ENCODE measurements at places on chromosomes 4 and X.

DNA sequence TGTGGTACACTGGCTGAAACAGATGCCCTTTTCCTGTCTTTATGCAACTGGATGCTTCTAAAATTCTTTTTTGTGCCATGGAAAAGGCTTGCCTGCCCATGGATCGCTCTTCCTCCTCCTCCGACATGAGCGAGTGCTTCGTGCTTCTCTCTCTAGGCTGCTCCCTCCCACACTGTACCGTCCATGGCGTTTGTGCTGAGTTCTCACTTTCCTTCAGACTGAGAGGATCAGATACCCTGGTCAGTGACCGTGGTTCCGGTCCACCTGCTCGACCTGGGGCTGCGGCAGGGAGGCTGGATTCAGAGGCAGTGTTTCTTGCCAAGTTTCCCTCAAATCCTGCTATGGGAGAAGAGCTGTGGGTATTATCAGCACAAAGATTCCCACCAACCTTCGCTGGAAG is 10.2 kb upstream of the CLDN24 start:
- no peak for DNase-seq

DNA sequence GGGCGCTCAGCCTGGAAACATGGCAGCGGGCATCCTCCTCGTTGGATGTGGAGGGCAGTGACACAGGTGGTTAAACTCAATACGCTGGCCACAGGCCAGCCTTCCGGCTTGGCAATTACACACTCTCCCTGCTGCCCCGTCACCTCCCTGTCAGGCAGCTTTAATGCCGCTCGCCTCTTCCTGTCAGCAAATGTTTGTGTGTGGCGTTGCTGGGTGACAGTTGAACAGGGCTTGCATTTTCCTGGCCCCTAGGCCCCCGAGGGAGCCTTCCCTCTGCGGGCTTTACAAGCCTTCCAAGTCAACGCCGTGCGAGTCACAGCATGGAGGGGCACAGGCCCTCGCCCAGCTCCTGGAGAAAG is 620.0 kb downstream of the BCOR start:
- DNase-seq: no peak

- no peak for DNase-seq
These were observed 307.0 kb upstream of the CPEB2 start for GRCh38 chr4:14695095-14695845.

GRCh38 chrX:1248331-1249061 is 20.1 kb upstream of the CSF2RA start:
- no peak for DNase-seq

DNA sequence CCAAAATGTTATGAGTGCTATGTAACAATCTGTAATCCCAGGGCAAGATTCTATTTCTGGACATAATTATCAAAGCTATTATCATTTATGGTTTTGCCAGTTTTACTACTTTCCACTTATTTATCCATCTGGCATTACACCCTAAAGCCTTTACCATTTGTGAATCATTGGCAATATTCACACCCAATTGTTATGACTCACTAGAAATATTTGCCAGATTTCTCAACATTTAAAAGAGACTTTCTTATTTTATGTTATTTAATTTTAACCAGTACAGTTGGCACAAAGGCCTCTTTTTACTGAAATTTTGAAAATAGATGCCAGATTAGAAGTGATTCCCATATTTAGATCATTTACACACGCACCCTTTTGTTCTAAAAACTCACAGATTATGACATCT is 242.7 kb upstream of the WDFY3 start:
- no peak for DNase-seq

DNA sequence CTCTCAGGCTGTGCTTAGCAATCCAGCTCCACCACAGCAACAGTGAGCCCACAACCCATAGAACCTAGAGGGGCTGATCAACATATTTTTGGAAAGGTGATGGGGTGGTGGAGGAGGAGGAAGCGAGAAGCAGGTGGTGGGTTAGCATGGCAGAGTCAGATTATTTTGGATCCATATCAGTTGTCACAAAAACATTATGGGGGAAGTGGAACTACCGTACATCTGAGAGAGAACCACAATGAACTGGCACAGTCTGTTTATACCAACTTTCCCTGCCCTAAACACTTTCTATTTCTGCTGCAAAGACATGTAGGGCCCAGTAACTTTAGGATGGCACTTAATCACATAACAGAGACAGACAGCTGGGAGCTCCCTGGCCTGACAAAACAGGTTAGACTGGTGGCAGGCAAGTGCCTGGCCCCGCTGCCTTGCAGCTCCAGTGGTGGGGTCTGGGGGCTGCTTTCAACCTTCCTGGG is 4.3 kb downstream of the SLC9A7 start:
- DNase-seq: no peak

- no peak for DNase-seq
These were observed 34.4 kb upstream of the SLC34A2 start for GRCh38 chr4:25621027-25621930.

DNA sequence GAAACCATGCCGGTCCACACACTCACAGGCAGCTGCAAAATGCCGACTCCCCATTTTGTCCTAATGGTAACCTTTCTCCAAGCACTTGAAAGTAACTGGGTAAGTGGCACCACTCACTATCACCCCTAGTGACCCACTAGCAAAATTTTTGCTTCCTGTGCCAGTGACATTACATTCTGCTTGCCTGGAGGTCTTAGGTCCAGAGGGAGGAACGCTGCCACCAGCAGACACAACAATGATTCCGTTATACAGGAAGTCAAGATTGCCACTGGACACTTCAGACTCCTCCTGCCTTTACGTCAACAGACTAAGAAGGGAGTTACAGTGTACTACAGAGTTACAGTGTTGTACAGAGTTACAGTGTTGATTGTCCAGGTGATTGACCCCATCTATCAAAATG is 11.8 kb upstream of the TMEM192 start:
- no peak for DNase-seq

- no peak for DNase-seq
These were observed 139.1 kb downstream of the VEGFC start for GRCh38 chr4:176653401-176654220.

DNA sequence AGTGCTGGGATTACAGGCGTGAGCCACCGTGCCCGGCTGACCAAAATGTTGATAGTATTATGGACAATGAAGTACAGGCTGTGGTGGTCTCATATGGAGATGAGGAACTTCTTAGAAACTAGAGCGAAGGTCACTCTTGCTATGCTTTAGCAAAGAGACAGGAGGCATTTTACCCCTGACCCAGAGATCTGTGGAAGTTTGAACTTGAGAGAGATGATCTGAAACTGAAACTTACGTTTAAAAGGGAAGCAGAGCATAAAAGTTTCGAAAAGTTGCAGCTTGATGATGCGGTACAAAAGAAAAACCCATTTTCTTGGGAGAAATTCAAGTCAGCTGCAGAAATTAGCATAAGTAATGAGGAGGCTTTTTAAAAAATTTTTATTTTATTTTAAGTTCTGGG is 8.5 kb upstream of the CTAG2 start:
- no peak for DNase-seq

- DNase-seq: no peak
These were observed 516.2 kb upstream of the GALNT7 start for GRCh38 chr4:172652369-172652768.

DNA sequence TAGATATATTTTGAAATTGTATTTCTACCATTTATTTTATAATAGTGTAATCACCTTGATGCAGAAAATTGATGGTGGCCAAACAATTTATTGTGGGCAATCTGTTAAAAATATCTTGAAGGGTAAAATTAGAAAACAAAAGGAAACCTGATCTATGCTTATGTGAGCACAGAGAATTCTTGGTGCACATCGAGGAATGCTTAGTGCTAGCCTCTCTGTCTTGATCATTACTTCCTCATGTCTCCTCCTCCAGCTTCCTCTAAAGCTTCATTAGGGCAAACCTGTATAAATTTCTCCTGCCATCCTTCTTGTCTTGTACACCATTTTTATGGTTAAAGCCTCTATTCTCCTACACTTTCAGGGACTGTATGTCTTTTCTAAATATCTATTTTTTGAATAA is 725.8 kb downstream of the RAPGEF2 start:
- DNase-seq: no peak

- no peak for DNase-seq
These were observed 7.0 kb upstream of the ATP6AP2 start for GRCh38 chrX:40573763-40574162.

GRCh38 chrX:11329021-11329420 is 35.8 kb downstream of the AMELX start:
- DNase-seq: no peak

- DNase-seq: no peak
These were observed 2.9 kb downstream of the SGCB start for GRCh38 chr4:52035190-52035589.

- no peak for DNase-seq
These were observed 2342.1 kb downstream of the PCDH7 start for GRCh38 chr4:33062155-33062806.

- DNase-seq: no peak
These were observed 9.9 kb downstream of the CFAP99 start for GRCh38 chr4:2428496-2429213.

- DNase-seq: no peak
These were observed 577 bp upstream of the PIM2 start for GRCh38 chrX:48919360-48919841.

DNA sequence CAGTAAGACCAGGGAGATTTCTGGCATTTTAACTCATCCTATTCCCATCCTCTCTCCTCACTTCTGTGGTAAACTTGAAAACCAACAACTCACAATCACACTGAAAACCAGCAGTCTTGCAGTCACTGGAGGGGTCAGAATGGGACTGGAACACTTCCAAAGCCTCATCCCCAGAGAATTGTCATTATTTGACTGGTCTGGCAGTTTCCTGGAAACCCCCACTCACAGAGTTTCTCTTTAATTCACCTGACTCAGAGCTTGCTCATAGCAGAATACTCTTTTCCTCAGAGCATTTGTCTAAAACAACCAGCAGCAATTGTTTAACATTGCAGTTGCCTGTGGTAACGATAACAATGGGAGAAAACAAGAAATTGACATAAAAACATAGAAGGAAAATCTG is 7.3 kb upstream of the RAB9B start:
- no peak for DNase-seq

DNA sequence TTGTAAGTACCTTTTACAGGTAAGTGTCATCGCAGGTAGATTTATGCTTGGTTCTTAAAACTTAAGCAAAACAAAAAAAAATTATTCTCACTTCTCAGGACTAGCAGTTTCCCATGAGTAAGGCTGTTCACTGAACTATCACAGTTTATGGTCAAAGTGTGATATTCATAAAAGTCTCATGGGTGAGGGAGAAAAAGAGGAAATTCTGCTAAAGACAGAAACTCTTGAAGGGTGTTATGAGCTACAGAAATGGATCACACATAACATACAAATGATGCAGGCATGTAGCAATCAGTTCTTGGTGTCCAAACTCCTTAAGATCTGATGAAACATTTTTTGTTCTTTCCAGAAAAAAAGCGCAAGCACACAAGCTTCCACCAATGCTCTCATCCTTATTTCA is 8.5 kb downstream of the RAB9A start:
- no peak for DNase-seq

DNA sequence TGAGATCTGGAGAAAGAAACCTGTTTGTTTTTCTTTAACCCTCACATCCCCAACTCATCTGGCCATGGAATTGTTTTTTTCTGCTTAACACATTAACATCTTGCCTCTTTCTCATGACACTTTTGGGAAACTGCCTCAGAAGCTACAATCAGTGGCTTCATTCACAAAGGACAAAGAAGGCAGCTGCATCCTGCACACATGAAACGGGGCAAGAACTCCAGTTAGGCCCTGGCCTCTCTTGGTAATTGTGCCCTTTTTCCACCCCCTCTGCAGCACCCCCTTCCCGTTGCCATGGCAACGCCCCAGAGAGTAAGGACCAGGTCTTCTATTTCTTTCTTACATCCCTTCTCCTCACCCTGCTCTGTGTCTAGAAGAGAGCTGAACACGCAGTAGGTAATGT is 103.4 kb downstream of the PDGFRA start:
- DNase-seq: no peak

DNA sequence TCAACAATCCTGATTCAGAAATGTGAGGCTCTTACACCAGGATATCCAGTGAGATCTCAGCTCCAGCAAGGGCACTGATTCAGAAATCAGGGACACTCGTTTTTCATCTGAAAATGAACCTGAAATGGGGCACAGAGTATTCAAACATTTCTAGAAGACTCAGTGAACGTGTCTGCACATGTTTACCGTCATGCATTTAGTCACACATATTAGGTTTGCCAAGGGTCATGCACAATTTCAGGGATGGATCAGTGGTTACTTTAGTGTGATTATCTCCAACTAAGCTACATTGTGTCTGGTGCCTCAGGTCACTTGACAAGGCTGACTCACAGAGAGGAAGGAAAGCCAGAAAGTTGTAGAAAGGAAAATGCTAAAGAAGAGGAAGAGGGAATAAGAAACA is 33.6 kb upstream of the SPANXN2 start:
- no peak for DNase-seq

DNA sequence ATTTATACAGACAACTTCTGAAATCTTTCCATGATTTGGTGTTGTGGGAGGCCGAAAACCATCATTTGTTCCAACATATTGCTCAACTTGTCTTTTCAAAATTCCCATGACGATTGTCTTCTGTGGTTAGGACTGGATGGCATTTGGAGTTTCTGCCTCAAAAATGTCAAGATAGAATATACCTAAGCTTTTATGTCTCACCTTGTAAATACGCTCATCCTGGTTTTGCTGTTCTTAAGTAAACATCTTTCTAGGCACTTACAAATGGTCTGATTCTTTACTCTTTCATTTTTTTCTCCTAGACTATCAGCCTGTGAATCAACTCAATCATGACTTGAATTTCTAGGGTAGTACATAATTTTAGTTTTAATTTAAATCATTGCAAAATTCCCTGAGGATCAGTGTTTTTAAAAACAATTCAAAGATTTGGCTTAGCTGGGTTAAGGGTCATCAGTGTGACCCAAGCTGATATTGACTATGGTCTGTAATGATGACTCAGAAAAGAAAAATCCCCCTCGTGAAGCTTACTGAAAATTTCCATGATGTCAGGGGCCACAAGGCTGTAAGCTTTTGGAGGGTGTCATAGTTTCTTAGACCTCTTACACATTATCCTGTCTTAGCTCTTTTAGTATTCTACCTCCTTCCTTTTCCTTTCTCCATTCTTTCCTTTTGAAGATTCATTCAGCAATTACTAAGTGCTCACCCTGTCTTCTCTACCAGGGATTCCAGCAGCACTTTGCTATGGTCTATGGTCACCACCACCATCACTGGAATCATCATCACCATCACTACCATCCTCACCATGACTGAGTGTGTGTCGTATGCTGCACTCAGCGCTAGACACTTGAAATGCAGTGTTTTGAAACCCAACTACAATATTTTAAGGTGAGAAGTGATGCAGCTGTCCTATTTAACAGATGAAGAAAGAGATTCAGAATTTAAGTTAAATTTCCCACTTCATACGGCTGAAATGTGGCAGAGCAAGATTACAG is 124.4 kb downstream of the CPE start:
- no peak for DNase-seq

DNA sequence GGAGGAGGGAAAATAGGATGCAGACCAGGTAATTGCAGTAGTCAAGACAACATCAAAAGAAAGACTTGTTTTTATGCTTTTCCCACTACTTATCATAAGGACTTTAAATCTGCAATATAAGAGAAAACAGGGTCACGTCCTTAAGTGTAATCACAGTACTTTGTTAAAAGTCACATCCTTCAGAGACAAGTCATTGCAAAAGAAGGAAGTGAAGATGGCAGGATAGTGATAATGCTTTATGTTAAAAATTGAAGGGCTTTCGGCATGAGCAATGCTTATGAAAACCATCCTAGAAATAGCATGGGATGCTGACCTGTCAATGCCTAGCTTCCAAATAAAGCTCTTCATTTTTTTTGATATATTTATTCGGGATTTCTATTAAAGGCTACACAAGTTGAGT is 110.2 kb upstream of the TENM3 start:
- DNase-seq: no peak

All from forelimb muscle (tissue), 1 donor.